Activated CD8-positive, alpha-beta memory T cell treated with anti-CD3 and anti-CD28 coated beads for 24 hours (primary cell): ENCODE measurements at places on chromosomes 4 and X.

- no peak for DNase-seq
Observed at GRCh38 chrX:120029354-120029753, 48.1 kb downstream of the RHOXF2B start.

GRCh38 chr4:158254292-158254691 is 44.0 kb downstream of the TMEM144 start:
- DNase-seq, result no peak

- no peak for DNase-seq
Observed at GRCh38 chr4:36256398-36256891, 12.1 kb upstream of the ARAP2 start.

DNA sequence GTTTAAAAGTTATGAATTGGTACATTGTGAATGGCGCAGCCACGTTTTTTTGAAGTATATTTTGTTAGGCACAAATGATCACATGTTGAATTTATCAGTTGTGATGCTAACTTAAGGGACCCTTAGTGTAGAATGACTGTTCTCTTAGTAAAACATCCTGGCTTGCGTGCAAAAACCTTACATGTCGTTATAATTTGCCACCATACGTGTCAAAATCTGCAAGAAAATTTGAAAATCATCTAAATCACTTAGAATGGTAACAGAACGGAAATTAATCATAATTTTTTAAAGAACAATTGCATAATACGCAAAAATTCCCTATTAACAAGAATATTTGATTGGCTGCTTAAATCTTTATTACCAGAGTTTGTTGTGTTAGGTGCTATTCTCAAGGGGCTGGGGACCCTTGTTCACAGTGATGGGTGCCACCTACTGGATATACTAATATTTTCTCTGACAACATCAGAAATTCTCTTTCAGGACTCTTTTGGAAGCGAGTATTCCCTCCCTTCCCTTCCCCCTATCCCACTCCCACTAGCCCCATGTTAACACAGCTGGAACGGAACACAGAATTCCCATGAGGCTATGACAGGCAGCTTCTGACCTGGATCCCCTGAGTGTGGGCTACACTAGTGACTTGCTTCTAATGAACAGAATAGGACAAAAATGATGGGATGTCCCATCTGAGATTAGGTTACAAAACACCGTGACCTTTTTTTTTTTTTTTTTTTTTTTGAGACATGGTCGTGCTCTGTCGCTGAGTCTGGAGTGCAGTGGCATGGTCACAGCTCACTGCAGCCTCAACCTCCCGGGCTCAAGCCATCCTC is 71.8 kb downstream of the SUPT20HL2 start:
- no peak for DNase-seq

DNA sequence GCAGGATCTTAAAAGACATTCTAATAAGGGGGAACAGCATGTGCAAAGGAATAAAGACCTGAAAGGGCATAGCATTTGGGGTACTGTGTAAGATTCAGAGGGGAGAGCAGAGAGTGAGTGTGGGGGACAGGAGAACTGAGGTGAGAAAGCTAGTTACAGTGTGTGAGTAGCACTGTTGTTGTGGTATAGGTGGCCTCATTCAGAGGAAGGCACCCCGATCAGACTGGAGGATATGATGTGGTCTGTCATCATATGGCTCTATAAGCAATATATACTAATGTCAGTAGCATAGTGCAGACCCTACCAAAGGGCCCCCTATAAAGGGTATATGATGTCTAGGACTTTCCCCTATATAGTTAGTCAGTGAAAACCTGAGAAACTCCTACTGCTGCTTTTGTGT is 175.8 kb downstream of the FMR1NB start:
- no peak for DNase-seq

GRCh38 chrX:1743105-1743504 is 128.2 kb downstream of the ASMT start:
- no peak for DNase-seq

DNA sequence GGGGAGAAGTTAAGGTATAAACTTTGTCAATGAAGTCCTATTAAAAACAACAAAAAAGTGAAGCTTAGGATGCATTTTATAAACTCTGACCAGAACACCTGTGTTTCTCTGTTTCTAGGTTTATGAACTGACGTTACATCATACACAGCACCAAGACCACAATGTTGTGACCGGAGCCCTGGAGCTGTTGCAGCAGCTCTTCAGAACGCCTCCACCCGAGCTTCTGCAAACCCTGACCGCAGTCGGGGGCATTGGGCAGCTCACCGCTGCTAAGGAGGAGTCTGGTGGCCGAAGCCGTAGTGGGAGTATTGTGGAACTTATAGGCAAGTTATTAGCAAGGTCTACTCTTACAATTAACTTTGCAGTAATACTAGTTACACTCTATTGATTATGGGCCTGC is 46.6 kb downstream of the HTT start:
- no peak for DNase-seq
